ENCODE measurements at places on chromosomes 16 and 17.

GRCh38 chr17:4054446-4054845, 88.4 kb downstream of the ZZEF1 start:
- DNase-seq = peak; percentile 24

DNA sequence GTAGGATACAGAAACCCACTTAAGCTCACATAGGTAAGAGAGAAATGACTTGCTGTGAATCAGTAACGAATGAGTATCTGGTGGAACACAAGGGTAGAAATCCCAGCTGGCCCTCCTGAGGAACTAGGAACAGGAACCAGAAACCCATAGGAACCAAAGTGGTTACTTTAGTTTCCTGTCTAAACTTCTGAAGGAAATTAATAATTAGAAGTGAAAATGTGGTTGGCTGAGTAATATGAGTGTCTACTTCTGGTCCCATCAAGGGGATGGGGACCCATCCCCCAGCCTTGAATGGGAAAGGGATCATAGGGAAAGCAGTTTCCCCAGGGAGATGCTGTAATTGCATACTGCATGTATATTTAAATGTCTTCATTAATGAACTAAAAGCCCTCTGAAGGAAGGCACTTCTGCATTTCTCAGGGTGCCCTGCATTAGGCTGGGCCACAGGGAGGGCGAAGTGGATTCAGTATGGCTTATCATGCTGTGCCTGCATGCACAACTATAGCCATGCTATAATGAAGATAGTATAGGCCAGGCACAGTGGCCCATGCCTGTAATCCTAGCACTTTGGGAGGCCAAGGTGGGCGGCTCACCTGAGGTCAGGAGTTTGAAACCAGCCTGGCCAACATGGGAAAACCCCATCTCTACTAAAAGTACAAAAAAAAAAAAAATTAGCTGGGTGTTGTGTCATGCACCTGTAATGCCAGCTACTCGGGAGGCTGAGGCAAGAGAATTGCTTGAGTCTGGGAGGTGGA, 45.6 kb downstream of the CYB5B start:
- DNase-seq = peak; percentile 54

- DNase-seq = no peak
Measured at GRCh38 chr17:81808778-81809555, 5.0 kb downstream of the GCGR start.

GRCh38 chr17:78726513-78726912, 55.6 kb downstream of the CYTH1 start:
- no peak for DNase-seq

GRCh38 chr17:69602972-69603371, 188.5 kb downstream of the MAP2K6 start:
- DNase-seq = no peak

- no peak for DNase-seq
Measured at GRCh38 chr16:87445486-87445885, 47.3 kb downstream of the ZCCHC14 start.

DNA sequence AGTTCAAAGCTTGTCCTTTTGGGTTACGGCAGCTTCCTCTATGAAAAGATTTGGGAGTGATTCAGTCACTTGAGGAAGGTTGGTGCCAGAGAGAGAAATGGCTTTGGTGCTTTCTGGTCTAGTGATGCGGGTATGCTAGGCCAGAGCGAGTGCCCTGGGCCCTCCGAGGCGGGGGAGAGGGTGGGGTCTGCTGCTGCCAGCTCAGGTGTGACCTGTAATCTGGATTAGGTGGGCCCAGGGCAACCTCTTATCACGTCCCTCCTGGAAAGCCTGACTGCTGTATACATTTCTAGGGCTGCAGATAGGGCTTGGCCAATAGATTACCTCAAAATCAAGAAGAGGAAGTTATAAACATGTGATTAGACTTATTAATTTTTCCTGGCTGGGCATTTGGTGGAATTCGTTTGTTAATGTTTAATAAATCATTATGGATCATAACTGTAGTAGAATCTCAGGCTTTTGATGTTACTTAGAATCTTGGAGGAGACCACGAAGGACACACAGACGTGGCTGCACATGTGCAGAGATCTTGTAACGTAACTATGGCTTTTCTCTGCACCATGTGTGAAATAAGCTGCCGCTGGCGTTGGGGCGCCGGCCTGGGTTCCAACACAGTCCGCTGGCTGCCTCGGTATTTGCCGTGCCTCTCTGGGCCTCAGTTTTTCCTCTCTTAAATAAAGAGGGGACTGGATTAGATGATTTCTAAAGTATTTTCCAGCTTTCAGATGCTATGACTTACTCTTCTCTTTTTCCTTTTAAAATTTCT, 1.2 kb downstream of the IRF8 start:
- no peak for DNase-seq

GRCh38 chr16:72400257-72401083, 228.5 kb upstream of the PMFBP1 start:
- peak; percentile 25 for DNase-seq

- no peak for DNase-seq
Measured at GRCh38 chr17:55411463-55411855, 10.2 kb downstream of the MMD start.

DNA sequence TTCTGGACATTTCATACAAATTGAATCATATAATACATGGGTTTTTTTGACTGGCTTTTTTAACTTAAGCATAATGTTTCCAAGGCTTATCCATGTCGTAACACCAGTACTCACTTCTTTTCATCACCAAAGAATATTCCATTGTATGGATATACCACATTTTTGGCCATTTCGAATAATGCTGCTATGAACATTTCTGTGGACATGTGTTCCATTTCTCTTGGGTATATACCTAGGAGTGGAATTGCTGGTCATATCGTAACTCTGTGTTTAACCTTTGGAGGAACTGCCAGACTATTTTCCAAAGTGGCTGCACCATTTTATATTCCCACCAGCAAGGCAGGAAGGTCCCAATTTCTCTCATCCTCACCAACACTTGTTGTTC, 46.0 kb upstream of the WSB1 start:
- DNase-seq = no peak

DNA sequence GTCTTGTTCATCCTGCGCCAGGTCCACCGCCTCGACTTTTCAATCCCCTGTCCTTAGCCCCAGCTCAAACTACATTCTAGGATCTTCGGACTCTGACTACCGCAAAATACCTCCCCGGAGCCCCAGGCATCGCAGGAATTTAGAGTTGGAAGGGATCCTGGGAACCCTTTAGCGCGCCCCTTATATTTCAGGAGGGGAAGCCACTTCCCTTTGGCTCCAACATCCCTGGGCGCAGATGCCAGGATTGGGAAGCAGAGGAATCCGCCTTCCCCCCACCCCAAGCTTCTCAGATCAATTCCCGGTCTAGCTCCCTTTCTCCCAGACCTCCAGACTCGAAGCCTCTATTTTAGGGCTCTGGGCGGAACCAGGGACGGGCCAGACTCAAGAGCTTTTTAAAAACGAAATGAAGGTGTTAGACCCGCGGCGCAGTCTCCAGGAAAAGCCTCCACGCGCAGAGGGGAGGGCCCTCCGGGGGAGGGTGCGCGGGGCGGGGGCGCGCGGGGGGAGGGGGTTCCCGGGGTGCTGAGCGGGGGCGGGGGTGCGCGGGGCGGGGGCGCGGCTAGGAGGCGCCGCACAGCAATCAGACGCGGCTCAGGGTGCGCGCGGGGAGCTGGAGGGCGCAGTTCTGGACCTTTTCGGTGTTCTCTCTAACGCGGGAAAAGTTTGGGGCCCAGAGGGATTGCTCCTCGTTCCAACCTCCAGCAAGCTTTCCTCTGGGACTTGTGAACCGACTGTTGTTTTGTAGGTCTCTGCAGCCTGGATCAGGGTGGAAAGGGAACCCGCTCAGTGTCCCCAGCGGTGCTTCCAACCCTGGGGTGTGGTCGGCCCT, 1.6 kb downstream of the AHSP start:
- DNase-seq = no peak

- DNase-seq = peak; percentile 90
Measured at GRCh38 chr16:89720813-89721545, at the start of the genes VPS9D1 and ZNF276. Gene VPS9D1, minus strand, starts transcription at chr16:89720898. Its CDS starts 37 bp downstream, at chr16:89720861. Gene ZNF276, plus strand, starts transcription at chr16:89721537. Its CDS starts 104 bp downstream, at chr16:89721641.

GRCh38 chr17:42985225-42985624, 4.9 kb downstream of the RUNDC1 start:
- no peak for DNase-seq

- no peak for DNase-seq
Measured at GRCh38 chr17:27320222-27320560, 26.3 kb downstream of the WSB1 start.

- peak; percentile 61 for DNase-seq
Measured at GRCh38 chr17:76145231-76146052, 4.4 kb upstream of the FOXJ1 start.

DNA sequence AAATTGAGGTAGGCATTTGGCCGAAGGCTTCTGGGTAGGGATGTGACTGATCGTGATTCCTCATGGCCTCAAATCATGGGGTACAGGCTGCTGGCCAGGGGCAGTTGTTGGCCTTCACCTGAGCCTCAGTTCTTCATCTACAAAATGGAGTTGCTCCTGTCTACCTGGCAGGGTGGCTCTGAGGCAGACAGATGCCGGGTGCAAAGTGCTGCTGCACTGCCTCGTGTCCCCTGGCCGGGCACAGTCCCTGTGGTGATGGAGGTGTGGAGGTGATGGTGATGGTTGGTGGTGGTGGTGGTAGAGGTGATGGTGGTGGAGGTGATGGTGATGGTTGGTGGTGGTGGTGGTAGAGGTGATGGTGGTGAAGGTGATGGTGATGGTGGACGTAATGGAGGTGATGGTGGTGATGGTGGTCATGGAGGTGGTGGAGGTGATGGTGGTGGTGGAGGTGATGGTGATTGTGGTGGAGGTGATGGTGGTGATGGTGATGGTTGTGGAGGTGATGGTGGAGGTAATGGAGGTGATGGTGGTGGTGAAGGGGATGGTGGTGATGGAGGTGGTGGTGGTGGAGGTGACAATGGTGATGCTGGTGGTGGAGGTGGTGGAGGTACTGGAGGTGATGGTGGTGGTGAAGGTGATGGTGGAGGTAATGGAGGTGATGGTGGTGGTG, 52.6 kb downstream of the RNF213 start:
- DNase-seq = no peak

DNA sequence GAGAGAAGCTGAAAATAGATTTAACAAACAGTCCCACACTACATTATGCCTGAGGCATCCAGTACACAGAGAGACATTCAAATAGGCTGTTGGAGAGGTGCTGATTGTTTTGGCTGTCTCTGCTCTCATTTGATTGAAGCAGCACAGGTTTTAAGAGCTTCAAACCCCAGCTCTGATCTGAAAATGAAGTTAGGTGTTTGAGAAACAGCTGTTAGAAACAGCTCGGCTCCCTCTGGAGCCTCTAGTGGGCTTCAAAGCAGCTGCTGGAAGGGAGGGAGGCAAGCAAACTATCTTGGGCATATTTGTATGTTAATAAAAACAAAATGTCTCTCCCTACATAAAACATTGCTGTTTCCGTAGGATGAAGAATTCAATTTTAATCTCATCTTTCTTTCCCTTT, 607.3 kb upstream of the GOT2 start:
- DNase-seq = no peak

- DNase-seq = no peak
Measured at GRCh38 chr16:88754912-88755744, 29.9 kb downstream of the PIEZO1 start.

DNA sequence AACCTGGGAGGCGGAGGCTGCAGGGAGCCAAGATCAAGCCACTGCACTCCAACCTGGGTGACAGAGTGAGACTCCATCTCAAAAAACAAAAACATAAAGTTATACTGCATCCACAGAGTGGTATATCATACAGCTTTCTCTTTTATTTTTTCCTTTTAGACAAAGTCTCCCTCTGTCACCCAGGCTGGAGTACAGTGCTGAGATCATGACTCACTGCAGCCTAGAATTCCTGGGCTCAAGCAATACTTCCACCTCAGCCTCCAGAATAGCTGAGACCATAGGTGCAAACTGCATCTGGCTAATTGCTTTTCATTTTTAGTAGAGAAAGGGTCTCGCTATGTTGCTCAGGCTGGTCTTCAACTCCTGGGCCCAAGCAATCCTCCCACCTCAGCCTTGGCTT, 10.0 kb upstream of the COPRS start:
- DNase-seq = no peak

All from activated T-cell treated with anti-CD3 and anti-CD28 coated beads, Interleukin-2, amount 50 U/mL, for 48 hours (primary cell).